Activated B cell treated with CpG ODN at 0.5 μM for 24 hours (primary cell): ENCODE measurements at places on chromosomes 1 and 21. TPM values are rescaled to one million over a fixed set of nuclear protein-coding genes. Genes with fewer than 3 reads are reported as not detected.

DNA sequence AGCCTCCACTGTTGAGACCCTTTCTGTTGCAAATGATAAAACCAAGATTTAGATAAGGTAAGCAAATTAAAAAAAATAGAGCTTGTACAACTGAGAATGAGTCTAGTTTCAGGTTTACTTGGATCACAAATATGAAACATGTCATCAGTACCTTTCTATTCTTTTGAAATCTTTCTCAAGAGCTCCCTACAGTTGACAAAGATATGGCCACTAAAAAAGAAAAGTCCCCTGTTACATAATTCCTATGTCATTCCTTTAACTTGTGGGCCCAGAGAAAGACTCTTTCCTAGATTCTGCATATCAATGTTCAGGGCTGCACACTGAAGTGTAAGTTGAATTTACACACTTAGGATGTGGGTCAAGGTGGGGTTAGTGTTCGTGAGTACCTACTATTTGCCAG, 168.1 kb downstream of the PLA2G4A start:
- no peak for DNase-seq

DNA sequence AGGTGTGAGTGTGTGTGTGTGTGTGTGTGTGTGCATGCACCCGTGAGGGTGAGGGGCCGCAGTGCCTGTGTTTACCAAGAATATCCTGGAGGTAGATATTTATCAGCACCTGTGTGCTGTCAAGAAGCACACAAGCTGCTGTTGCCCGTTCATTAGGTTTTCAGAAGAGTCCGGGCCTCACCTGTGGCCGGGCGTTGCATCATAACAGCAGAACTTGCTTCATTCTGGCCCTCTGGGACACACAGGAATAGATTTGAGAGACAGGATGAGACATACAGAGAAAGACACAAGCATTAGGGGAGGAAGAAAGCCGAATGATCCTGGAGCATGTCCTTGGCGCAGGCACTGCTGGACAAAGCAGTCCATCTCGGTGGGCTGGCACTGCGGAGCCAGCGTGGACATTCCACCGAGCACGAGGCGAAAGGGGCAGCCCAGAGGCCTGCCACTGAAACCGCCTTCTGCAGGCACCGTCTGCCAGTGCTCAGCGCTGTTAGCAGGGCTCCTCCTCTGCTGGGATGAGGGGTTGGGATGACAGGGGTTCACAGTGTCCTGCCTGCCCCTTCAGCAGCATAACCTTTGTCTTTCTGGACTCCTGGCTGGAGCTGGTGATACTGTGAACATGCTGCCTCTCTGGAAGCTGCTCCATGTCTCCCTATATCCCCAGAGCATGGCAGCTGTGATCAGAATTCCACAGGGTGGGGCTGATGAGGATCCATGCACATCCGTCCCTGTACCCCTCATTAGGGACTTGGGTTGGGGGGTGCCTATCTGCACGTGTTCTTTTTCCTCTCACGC, 81.1 kb downstream of the PEX14 start:
- DNase-seq = no peak

DNA sequence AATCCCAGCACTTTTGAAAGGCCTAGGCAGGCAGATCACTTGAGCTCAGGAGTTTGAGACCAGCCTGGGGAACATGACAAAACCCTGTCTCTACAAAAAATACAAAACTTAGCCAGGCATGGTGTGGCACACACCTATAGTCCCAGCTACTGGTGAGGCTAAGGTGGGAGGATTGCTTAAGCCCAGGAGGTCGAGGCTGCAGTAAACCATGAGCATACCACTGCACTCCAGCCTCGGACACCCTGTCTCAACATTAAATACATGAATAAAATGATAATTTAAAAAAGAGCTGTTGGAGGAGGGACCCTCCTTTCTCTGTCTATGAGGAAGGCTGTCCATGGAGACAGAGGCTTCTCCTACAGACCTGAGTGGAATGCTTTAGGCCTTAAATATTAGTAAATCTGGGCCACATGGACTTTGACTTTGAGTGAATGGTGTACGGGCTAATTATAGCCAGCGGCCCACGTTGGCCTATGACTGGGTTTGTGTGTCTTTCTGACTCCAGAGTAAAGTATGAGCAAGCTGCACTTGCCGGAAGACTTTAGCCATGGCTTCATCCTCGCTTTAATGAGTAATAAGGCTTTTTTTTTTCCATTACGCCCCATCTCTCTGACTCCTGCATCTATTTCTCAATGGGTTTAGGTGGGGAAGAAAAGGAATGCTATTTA, 21.3 kb downstream of the RAB3B start:
- DNase-seq = no peak

DNA sequence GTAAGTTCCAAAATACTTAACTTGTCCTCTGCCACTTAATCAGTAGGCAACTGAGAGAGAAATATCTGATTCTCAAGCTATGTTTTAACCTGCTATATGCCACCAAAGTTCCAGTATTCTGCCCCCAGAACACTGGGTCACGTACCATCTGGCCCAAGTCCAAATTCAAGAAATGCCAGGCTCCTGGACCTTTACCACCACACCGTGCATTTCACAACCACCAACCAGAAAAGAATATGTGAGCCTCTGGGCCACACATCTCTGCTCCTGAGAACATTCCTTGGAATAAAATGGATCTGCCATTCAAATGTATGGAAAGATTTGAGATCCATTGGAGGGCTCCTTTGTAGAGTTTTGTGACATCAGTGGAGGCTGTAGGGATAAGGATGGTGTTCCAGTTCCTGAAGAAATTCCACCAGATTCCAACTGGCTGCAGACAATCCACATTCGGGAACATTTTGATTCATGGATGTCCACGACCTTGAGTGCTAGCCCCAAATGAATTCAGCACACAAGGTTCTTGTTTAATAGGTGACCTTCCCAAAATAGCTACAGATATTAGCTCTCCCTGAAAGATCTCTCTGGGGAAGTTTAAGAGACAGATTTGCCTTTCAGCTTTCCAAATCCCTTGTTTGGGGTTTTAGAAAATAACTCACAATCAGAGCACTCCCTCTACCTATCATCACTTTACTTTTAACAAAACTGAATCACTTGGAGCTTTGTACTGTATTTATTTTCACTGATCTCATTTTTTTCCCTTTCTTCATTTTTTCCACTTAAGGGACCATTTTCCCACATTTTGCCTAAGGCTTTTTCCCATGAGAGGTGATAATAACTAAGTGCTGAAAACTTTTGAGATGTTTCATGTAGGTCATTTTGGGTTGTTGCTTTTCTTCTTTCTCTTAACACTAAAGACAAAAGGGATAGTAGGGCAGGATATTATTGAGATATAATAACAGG, 128.4 kb upstream of the ZC3H11B start:
- DNase-seq = no peak

GRCh38 chr1:227901239-227901905, 46.4 kb downstream of the WNT9A start:
- DNase-seq = no peak

- no peak for DNase-seq
Observed at GRCh38 chr1:215001419-215002021, 81.0 kb upstream of the KCNK2 start.

GRCh38 chr21:36087362-36088138, 17.7 kb downstream of the CBR1 start:
- DNase-seq = no peak

DNA sequence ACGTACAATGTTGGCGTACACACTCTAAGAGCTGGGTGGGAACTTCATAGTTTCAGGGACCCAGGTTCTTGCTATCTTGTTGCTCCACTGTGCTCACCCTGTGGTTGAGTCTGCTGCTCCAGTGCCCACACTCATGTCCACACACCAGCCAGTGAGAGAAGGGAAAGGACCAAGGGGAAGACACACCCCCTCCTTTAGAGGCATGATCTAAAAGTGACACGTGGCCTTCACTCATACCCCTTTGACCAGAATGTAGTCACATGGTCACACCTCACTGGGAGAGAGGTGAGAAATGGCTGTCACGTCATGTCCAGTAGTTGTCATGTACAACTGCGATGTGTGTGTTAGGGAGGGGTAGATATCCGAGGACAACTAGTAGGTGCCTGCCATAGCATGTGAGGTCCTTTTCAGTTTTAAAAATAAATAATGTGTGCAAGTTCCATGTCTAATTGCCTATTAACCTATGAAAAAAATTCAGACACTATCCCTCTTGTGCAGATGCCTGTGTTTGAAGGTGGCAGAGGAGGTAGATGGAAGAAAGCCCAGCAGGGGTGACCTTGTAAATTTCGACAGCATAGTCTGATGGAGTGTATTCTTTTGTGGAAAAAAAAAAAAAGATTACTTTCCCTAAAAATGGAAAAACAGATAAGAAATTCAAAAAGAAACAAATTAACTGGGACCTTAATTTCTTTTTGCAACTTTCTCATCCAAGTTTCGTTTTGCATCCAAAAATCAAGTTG, 149.6 kb downstream of the C1orf21 start:
- DNase-seq = no peak

DNA sequence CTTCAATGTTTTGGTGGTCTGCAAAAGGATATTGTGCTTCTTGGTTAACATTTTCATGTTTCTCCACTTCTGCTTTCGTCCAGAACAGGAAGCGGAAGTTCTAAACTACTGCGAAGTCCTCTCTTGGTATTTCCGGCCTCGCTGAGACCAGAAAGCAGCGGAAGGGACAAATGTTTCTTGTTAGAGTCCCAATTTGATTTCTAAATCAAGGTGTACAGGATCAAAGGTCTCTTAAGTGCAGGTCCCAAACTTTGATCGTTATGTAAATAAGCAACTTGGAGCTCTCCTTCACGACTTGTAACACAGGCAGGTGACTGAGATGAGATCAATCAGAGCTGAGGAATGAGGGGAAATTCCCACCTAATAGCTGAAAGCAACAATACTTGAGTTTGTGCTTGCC, 40.1 kb upstream of the HMCN1 start:
- DNase-seq = no peak

DNA sequence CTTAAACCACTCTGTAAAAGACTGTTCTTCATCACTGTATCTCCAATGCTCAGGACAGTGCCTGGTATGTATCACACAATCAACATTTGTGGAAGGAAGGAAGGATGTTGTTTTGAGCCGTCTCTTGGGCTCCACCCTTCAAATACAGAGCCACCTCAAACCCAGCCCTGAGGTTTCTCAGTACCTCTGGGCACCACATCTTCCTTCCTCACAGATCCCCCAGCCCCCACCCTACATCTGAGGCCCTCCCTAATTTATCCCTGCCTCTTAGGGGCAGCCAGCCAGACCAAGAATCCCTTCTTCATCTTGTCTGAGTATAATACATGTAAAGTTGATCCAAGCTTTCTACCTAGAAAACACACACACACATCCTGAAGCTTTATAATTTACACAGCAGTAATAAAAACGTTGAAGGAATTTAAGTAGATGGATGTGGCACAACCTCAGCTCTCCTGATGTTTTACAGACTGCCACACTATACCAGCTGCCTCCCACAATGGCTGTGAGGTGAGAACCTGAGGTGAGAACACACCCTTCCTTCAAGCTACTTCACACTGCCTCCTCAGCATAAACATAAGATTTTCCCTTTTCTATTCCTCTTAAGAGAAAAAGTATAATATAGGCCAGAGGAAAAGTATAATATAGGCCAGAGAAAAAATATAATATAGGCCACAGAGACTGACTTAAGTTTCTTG, 48.5 kb downstream of the CDC7 start:
- no peak for DNase-seq

DNA sequence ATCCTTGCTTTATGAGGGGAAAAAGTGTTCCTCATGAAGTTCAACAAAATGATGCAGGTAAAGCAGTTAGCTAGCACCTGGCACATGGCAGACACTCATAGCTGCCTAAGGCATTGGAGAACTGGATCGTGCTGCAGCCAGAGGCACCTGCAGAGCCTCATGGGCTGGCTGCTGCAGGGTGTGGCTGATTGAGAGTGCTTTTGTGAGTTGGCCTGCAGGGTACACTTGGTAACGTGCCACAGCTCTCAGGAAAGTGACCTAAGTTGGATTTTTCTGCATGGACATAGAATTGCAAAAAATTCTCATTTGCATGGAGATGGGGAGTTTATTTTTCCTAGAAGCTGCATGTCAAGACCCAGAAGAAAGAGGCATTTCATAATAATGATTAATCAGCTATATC, 31.6 kb upstream of the IL20 start:
- no peak for DNase-seq

GRCh38 chr1:84253891-84254290, 47.6 kb upstream of the SAMD13 start:
- no peak for DNase-seq

DNA sequence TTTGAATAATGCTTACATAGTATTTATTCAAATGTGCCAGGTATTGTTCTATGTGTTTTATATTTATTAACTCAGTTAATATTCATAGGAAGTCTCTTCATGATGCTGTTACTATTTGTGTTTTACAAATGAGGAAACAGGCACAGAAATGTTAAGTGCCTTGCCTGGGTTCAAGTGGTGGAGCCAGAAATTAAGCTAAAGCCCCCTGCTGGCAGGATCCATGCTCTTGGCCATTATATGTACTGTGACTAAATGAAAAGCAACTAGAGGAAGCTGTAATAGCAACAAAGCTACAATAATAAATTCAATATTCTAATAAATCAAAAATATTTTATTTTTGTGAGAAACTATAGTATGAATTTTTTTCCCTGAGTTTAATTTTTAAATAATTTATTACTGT, 30.0 kb downstream of the IARS2 start:
- DNase-seq = no peak

- no peak for DNase-seq
Observed at GRCh38 chr1:232984577-232985425, 34.4 kb downstream of the NTPCR start.

- DNase-seq = no peak
Observed at GRCh38 chr1:246658567-246658966, 65.6 kb upstream of the SCCPDH start.

DNA sequence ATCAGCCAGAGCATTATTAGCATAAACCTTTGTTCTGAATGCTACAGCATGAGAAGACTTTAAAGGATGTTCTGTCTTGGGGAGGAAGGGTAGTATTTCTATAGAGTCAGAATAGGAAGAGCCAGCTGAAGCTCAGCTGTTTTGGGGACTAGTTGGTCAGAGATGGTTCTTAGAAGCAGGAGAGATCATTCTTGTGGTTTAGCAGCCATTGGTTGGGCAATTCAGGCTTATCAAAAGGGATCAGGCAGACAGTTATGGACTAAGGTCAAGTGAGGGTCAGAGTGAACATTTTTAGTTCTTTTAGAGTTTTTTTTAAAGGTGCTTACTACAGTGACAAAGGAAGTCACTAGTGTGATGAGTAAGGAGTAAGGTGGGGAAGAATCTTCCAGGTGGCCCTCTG, 245.5 kb downstream of the RPS6KC1 start:
- DNase-seq = no peak

DNA sequence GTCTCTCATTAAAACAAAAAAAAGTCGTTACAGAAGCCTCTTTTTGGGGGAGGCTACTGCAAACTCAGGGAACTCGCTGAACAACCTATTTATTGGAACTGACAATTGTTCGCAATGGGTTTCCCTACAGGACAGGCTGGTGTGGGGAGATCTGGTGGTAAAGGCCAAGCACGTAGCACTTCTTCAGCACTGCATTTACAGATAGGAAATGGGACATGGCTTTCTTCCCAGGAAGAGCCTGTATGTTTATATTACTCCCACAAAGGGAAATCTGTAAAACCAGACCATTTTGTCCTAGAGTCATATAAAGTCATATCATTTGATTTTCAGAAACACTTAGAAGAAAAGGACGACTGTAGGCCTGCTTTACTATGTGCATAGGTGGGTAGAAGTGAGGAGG, 38.8 kb upstream of the TBX15 start:
- no peak for DNase-seq

- no peak for DNase-seq
Observed at GRCh38 chr1:24228311-24228710, 41.2 kb upstream of the IFNLR1 start.

HFM1 gene
- 0.07 and 0.29 TPM in 2 replicates for total RNA-seq

KCNT2 gene
- total RNA-seq = not detected in 2 replicates

SERBP1 gene
- 222 and 232 TPM in 2 replicates for total RNA-seq

CYP2J2 gene
- total RNA-seq = 0.24 and 0.54 TPM in 2 replicates

S100A1 gene
- total RNA-seq = 0.31 and 0.69 TPM in 2 replicates

NGF gene
- total RNA-seq = not detected in 2 replicates

SPRR2F gene
- total RNA-seq = not detected in 2 replicates
